NCI-H69 (cell line): ENCODE measurements at places on chromosomes 13 and 19.
A peak's percentile ranks its signal among the peaks of the same experiment; 100 is the strongest.

GRCh38 chr13:83950293-83950692, 68.0 kb upstream of the SLITRK1 start:
- DNase-seq = no peak

- DNase-seq = no peak
Measured at GRCh38 chr19:48479686-48480085, 10.5 kb downstream of the CYTH2 start.

DNA sequence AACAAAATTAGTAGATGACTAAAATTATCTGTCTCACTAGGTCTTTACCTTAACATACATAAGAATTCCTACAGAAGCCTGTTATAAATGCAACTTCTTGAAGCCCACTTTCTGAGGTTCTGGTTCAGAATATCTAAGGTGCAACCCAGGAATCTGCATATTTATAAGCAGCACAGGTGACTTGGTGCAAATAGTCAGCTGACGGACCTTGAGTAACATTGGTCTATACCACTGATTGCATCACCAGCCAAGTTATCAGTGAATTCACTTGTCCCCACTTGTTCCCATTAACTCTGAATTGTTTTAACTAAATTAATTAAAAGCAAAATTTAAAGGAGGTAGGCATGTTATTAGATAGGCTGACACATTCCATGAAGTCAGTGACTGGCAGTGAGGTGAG, 109.9 kb downstream of the FRY start:
- no peak for DNase-seq

DNA sequence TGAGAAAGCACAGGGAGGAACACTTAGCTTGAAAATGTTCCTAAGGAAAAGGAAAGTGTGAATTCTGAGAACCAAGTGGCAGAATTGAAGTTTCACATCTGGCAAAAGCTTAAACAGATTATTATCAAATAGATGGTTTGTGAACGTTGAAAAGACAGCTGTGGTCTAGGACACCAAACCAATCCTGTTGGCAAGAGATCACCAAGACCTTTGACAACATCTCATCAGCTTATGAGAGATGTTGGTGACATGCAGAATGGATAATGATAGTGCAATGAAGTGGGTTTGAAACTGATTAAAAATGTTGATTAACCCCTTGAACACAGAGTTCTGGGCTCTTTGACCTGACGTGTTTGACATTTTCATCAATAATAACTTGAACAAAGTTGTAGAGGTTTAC, 74.6 kb upstream of the GPR183 start:
- DNase-seq = no peak

- no peak for DNase-seq
Measured at GRCh38 chr13:24863748-24864540, 100.0 kb downstream of the RNF17 start.

- no peak for DNase-seq
Measured at GRCh38 chr19:6822311-6822670, 49.8 kb downstream of the VAV1 start.

DNA sequence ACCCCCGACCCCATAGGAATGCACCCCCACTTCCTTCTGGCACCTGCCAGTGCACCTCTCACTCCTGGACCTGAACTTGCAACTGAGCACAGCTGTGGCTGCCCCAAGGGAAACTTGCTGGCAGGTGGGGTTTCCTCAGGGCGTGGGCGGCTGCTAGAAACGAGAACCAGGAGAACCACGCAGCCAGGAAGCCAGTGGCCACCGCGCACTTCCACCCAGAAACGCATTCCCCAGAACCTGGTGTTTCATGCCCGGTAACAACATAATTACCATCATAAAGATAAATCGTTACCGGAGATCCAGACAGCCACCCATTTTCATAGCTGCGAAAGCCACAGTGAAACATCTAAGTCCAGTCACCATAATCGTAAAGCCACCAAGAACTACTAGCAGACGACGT, 75.2 kb upstream of the C13orf46 start:
- no peak for DNase-seq

GRCh38 chr13:22432690-22433089, 748.1 kb upstream of the SGCG start:
- peak; percentile 3 for DNase-seq

DNA sequence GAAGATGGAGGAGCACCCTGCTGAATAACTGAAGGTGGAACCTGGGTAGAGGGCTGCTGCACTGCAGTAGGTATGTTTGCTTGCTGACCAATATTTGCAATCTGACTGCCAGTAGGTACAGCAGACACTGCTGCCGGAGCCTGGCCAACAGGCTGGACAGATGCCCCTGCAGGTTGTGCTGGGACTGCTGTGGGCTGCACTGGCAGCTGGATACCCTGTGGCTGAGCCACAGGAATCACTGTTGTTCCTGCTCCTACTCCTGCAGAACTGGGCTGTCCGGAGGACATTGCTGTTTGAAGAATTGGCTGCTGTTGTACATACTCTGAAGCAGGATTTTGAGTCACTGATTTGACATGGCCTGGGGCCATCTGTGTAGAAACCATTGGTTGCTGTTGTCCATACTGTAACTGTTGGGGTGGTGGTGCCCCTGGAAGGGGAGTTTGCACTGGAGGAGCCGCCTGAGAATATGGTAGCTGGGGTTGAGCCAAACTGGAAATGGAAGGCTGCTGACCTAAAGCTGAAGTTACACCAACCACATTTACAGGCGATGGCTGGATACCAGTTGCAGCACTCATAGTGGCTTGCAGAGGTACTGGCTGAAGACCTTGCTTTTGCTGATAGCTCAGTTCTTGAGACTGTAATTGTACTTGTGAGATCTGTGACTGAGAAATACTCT, 2.2 kb downstream of the TSC22D1 start:
- peak; percentile 66 for DNase-seq

GRCh38 chr13:43996221-43996620, 116.5 kb downstream of the LACC1 start:
- DNase-seq = no peak

GRCh38 chr13:57633950-57634838, 2.6 kb downstream of the PCDH17 start:
- no peak for DNase-seq

DNA sequence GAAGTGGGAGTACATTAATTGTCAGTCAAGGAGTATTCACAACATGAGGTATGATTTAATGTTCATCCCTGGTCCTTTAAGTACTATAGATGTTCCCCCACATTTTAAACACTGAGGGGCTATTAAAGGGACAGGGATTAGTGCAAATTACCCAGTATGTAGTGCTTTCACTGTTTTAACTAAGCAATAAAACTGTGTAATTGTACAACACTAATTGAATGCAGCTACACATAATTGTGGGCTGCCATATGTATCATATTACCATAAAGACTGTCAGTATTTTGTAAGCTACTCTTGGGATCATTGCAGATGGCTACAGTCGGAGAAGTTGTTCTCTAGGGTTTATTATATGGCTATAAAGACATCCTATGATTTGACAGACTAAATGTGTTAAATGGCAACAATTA, 316.6 kb downstream of the DCLK1 start:
- peak; percentile 96 for DNase-seq

GRCh38 chr13:48532256-48532505, 699 bp downstream of the RCBTB2 start:
- DNase-seq = peak; percentile 62

GRCh38 chr13:38394777-38395496, 45.3 kb downstream of the UFM1 start:
- DNase-seq = peak; percentile 64
